ENCODE measurements at places on chromosomes 16 and 17.

DNA sequence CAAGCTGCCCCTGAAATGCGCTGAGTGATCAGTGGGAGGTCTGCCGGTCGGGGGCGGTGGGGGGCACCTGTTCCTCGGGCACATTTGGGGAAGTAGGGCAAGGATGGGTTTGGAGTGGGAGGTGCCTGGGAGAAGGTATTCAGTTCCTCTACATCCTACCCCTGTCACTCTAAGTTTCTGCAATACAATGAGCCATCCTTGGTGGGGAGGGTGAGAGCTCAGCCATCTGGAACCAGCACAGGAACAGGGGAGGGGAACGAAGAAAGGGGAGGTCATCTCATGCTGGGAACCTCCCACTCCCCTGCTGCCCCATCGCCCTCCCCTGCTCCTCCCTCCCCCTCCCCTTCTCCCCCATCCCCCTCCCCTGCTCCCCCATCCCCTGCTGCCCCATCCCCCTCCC is 4.2 kb downstream of the DPH1 start:
- no peak for DNase-seq

GRCh38 chr16:49560004-49560830 is 186.6 kb downstream of the C16orf78 start:
- DNase-seq, result no peak

DNA sequence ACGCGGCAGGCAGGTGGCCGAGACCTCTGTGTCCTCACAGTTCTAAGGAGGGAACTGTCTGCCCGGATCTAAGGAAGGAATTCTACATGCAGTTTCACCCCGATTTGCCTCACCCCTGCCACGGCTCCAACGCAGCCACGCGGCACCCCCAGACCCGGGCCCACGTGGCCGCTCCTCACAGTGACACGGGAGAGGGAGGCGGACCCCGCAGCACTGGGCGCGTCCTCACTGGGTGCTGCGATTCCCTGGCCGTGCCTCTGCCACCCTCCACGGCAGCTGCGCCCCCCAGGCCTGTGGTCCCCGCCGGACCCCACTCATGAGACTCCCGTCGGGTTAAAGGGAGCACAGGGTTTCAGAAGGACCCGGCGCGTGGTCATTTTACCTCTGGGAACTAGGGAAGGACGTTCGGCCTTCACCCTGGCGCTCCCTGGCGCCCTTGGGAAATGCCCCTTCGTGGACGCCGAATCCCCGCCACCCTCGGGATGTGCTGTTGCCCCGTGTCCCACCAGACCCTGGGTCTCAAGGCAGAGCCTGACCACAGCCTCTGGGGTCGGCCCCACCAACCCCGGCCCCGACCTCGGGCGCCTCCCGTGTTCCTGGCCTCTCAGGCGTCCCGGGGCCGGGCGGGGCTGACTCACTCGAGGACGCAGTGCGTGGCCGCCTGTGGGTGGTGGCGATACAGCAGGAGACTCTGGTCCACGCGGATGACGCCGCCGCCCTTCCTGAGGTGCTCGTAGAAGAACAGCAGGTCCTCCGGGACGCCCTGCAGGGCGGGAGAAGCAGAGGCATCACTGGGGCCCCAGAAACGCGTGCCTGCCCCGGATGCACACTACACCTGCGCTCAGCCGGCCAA is 118.8 kb upstream of the METRNL start:
- DNase-seq, result no peak

DNA sequence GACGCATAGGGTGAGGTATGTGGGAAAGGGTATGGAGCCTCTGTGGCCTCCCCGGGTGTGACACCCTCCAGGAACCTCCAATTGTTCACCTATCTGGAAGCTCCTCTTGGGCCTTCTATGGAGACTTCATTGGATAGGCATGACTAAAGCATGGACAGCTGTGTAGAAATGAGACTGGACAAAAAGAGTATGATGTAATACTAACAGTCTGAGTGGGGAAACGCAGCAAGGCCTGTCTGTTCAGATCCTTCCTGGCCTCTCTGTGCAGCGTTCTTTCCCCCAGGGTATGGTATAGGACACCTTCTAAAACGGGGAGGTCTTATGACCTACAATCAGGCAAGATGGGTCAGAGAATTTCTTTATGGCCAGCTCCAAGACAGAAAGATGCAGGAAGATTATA is 30.7 kb upstream of the CCNF start:
- DNase-seq, result no peak

- DNase-seq, result no peak
These were observed 35.3 kb downstream of the TMEM132E start for GRCh38 chr17:34614698-34615097.

- DNase-seq, result no peak
These were observed 66.6 kb downstream of the SIAH1 start for GRCh38 chr16:48318630-48319029.
